Posterior vena cava (tissue), 2 donors: ENCODE measurements at places on chromosomes 12 and 14. TPM values are rescaled to one million over a fixed set of nuclear protein-coding genes. Genes with fewer than 3 reads are reported as not detected.

The TMEM179 gene
- 0.38 TPM for total RNA-seq

The CCDC196 gene
- not detected for total RNA-seq

The SSTR1 gene
- total RNA-seq = 0.74 TPM

The OTOGL gene
- 0.46 TPM for total RNA-seq

The KCNC2 gene
- total RNA-seq = not detected

DNA sequence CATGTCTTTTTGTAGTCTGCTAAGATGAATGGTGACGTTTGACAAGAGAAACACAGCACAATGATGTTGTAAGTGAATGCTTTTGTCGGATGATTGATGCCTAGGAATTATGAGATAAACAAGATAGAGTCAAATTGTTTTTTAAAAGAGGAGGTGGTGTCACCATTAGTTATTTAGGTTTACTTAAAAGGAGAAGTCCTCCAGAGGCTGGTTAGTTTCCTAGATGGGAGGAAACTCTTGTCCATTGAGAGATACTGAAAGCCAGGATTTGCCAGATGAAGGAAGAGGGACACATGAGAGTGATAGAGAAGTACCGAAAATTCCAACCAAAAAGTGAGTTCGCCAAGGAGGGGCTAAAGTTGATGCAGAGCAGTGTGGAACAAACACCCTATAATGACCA, at the start of gene OR10G2:
Gene OR10G2, minus strand, starts transcription at position 101 of the 400 bp plus-strand sequence. Its CDS starts 98 bp downstream, at position 3.
- no peak for DNase-seq

DNA sequence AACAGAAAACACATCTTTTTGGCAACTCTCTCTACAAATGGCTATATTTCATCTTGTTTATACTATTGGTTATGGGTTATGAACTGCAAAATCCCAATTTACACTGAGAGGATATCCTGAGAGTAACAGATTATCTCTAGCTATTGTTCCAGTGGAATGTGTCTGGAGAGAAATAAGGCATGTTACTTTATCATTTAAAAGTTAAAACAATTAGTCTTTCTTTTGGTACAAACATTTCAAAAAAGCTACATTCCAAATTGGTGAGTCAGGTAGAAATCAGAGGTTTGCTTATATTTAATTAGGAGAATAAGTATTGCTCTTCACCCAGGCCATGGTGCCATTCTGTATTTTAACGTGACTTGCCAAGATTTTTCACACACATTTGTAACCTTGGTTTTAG, 411.6 kb downstream of the CCER1 start:
- DNase-seq = no peak

The LIMA1 gene
- total RNA-seq = 80.2 TPM

The KHNYN gene
- total RNA-seq = 41.8 TPM

The STON2 gene
- 25.1 TPM for total RNA-seq

GRCh38 chr12:101931498-101932326, 54.3 kb downstream of the DRAM1 start:
- no peak for DNase-seq

The KRT79 gene
- total RNA-seq = not detected

The ARID2 gene
- total RNA-seq = 27.8 TPM

DNA sequence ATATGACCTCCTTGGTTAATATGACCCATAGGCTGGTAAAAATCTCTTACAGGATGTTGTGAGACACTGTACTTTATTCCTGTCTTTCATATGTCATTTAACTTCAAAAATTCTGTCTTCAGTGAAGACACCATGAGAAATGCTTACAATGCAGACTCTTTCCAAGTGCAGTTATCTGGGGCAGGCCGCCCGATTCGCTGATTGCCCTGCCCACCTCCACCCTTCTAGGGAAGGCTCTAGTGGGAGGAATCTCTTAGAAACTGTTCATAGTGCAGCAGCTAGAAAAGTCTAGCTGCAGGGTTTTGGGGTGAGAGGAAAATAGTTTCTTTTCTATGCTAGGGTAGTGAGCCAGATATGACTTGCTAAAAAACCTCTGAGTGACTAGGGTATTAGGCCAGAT, 15.0 kb upstream of the CIPC start:
- no peak for DNase-seq

The GUCY2C gene
- total RNA-seq = 0.10 TPM

- DNase-seq = no peak
Observed at GRCh38 chr12:30417697-30418231, 277.9 kb downstream of the IPO8 start.

The INHBC gene
- total RNA-seq = not detected

The BEGAIN gene
- total RNA-seq = 1.2 TPM

GRCh38 chr14:57634335-57634734, 140.7 kb upstream of the CCDC198 start:
- no peak for DNase-seq

The PRR4 gene
- 4.3 TPM for total RNA-seq

The SIX6 gene
- not detected for total RNA-seq

The SLC6A13 gene
- not detected for total RNA-seq

DNA sequence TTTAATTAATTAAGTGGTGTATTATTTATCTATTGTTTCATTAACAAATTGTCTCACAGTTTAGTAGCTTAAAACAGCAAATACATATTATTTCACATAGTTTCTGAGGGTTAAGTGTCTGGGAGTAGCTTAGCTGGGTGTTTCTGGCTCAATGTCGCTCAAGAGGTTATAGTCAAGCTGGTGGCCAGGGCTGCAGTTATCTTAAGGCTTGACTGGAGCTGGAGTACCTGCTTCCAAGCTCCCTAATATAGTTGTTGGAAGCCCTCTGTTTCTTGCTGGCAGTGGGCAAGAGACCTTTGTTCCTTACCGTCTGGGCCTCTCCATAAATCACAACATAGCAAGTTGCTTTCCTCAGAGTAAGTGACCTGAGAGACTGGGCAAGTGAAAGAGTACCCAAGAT, 66.6 kb downstream of the RAD51B start:
- no peak for DNase-seq

GRCh38 chr14:92280554-92281262, 42.3 kb upstream of the SLC24A4 start:
- DNase-seq = no peak

The KRT6C gene
- not detected for total RNA-seq

DNA sequence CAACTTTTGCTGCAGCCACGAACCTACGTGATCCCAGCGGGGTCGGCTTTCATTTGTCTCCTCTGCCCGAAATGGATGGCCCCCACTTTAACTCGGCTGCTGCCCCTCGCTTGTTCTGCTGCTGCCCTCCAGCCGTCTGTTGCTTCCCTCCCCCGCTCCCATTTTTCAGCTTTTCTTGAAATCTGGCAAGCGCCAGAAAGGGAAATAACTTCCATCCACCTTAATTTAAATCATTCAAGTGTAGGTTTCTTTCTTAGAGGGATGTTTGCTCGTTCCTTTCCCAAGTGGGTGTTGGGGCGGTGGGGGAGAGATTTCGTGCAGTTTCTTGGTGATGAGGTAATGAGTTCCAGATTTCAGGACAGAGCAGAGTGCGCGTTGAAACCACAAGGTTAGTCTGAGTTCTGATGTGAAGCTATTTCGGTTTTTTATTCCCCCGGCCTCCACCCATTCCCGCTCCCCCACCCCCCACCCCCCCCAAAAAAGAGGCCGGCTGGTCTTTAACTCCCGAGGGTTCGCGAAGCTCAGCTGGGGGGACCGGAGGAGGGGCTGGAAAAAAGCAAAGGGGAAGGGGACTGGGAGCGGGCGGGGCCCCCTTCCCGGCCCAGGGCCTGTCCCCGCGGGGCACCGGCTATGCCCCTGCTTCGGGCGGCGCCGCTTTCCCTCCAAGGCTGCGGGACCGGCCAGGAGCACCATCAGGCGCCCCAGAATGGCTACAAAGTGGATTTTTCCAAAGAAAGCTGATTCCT, 2.2 kb upstream of the ZFP36L1 start:
- no peak for DNase-seq

- DNase-seq = peak; percentile 57
Observed at GRCh38 chr14:104110491-104111209, 25.1 kb downstream of the ASPG start.

The MSI1 gene
- 0.28 TPM for total RNA-seq

DNA sequence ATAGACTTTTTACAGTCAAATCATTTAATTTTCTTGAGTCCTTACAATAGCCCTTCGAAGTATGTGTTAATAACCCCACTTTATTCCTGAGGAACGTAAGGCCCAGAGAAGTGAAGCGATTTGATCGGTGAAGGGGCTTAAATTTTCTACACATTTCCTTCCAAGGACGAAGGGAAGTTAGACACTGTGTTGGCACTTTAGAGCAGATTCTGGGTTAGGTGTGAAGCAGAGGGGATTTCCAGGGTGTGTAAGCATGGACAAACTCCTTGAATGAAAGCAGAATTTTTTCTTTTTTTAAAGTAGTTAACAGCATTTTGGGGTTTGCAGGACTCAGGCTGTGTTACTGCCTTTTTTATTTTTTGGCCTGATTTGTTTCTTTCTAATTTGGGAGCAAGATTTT, 38.9 kb downstream of the PRORP start:
- no peak for DNase-seq

DNA sequence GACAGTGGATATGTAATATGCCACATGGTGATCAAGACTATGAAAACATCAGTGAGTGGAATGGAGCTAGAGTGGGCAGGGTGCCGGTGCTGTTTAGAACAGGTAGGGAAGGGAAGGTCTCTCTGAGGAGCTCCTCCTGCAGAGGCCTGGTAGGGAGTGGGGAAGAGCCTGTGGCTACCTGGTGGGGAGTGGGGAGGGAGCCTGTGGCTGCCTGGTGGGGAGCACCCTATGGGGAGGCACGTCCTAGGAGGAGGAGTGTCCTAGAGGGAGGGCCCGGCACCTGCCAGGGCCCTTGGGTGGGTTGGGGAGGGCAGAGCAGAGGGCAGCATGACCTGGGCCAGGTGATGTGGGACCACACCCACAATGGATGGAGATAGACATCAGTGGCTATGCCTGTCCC, 122.6 kb downstream of the ADGRD1 start:
- DNase-seq = no peak

The TMPRSS12 gene
- not detected for total RNA-seq

- DNase-seq = no peak
Observed at GRCh38 chr12:45355730-45356129, 139.8 kb downstream of the ANO6 start.

The SLC10A1 gene
- not detected for total RNA-seq

The RAN gene
- total RNA-seq = 326 TPM

DNA sequence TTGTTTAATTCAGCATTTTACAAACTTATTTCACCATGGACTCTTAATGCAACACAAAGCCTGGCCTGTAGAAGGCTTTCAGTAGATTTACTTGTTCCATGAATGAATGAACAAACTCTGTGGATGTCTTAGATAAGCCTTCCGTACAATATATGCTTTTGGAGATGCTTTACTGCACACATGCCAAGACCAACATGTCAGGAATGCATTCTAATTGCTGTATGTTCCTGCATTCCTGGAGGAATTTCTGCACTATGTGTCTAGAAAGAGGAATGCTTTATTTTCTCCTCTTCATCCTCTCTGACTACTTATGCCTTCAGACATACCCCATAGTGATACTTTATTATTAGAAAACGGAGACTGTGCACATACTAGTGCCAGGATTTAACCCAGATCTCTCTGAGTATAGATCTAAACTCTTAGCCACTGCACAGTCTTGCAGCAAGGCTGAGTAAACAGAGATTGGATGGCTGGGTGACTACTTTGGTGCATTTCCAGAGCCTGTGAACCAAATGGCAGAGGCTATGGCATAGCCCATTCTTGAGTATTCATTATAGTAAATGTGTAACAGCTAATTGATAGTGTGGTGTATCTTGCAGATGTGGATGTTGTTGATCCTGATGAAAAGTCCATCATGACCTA, 108.2 kb downstream of the SYNE2 start:
- DNase-seq = no peak

DNA sequence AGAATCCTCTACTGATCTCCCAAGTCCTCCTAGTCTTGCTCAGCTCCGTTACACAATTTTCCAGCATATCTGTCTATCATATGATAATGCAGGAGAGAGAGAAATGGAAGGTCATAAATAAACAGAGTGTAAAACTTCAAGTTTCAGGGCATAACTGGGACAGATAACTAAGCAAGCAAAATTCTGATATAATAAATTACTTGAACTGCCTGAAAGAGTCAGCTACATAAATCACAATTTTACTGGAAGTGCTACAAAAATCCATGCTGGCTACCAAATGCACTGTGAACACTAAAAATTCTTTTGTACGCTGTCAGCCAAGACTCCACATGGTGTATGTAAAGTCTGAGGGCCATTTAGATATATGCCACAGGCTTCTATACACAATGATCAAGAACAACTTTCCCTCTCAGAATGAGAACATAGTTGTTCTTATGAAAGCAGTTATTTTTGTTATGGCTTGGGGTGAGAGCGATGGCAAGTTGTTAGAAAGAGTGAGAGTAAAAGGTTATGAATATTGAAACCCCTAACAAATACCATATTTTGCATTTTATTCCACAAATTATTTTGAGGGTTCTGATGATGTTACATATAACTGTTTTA, 41.1 kb downstream of the GRIP1 start:
- DNase-seq = no peak

The ABCC9 gene
- 90.4 TPM for total RNA-seq

The KLRC4 gene
- not detected for total RNA-seq

DNA sequence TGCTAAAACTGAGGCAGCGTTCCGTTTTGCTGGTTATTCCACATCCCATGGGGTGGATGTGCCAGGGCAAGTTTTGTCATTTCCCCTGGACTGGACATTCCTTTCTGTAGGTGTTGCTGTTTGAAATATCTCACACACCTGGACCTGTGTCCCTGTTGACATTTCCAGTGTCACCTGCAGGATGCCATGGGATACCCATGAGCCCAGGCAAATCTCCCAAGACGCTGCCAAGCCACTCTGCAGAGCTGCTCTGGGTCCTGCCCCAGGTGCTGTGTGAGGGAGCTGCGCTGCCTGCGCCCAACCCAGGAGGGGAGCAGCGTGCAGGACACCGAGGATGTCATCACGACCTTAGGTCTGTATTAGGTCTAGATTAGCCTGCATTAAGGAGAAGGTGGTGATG, 5.2 kb upstream of the PACS2 start:
- DNase-seq = no peak

The BDKRB1 gene
- 0.56 TPM for total RNA-seq
